ENCODE measurements at places on chromosomes 4 and X. TPM values are rescaled to one million over a fixed set of nuclear protein-coding genes. Genes with fewer than 3 reads are reported as not detected.
A peak's percentile ranks its signal among the peaks of the same experiment; 100 is the strongest.

The NEUROG2 gene
- not detected for total RNA-seq

The GAGE12J gene
- not detected for total RNA-seq

The GASK1B gene
- not detected for total RNA-seq

The AMMECR1 gene
- 32.5 TPM for total RNA-seq

The RTL5 gene
- 0.94 TPM for total RNA-seq

The ZCCHC18 gene
- total RNA-seq = 4.4 TPM

The TCEAL7 gene
- total RNA-seq = 16.5 TPM

The MORC4 gene
- total RNA-seq = 1.7 TPM

The FLNA gene
- 1,228 TPM for total RNA-seq

DNA sequence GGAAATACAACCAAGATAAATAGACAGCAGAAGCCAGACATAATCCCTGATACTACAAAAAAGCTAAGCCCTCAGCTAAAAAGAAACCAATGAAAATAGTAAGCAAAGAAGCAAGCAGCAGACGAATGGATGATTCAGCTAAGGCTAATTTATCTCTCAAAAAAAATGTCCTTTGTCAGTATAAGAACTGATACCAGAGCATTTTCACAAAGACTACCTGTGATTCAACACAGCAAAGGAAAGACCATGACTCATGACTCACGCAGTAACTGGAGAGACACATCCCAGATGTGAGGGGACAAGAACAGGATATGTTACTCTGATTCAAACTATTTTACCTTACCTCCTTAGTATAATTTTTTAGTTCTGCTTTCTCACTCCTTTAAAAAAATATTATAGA is 22.7 kb upstream of the TMPRSS11F start:
- no peak for DNase-seq
- no peak overlapping the region for H3K27ac ChIP-seq
- no peak overlapping the region for H3K4me3 ChIP-seq
- H3K36me3 ChIP-seq = no peaks in the 10 kb centered on the region
- peaks cover 3% of the 10 kb centered on the region for H3K4me1 ChIP-seq

GRCh38 chr4:870951-871350 is 45.0 kb upstream of the CPLX1 start:
- H3K4me1 ChIP-seq = no peaks in the 10 kb centered on the region
- DNase-seq = no peak
- H3K27ac ChIP-seq = no peak overlapping the region
- no peak overlapping the region for H3K4me3 ChIP-seq
- no peaks in the 10 kb centered on the region for H3K27me3 ChIP-seq

DNA sequence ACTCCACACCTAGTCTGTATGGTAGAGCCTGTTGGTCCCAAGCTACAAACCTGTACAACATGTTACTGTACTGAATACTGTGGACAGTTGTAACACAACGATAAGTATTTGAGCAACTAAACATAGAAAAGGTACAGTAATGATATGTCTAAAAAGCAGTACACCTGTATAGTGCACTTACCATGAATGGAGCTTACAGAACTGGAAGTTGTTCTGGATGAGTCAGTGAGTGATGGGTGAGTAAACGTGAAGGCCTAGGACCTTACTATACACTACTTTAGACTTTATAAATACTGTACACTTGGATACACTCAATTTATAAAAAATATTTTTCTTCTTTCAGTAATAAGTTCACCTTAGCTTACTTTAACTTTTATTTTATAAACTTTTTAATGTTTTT is 104.0 kb downstream of the TMA16 start:
- no peaks in the 10 kb centered on the region for H3K4me1 ChIP-seq
- H3K4me3 ChIP-seq = no peak overlapping the region
- H3K36me3 ChIP-seq = no peaks in the 10 kb centered on the region
- no peak overlapping the region for H3K27ac ChIP-seq
- DNase-seq = no peak
- no peaks in the 10 kb centered on the region for H3K27me3 ChIP-seq

- H3K36me3 ChIP-seq = no peaks in the 10 kb centered on the region
- no peak overlapping the region for H3K4me3 ChIP-seq
- H3K27ac ChIP-seq = no peak overlapping the region
- no peaks in the 10 kb centered on the region for H3K27me3 ChIP-seq
- no peaks in the 10 kb centered on the region for H3K4me1 ChIP-seq
Observed at GRCh38 chr4:75255261-75255660, 258.9 kb downstream of the RCHY1 start.

DNA sequence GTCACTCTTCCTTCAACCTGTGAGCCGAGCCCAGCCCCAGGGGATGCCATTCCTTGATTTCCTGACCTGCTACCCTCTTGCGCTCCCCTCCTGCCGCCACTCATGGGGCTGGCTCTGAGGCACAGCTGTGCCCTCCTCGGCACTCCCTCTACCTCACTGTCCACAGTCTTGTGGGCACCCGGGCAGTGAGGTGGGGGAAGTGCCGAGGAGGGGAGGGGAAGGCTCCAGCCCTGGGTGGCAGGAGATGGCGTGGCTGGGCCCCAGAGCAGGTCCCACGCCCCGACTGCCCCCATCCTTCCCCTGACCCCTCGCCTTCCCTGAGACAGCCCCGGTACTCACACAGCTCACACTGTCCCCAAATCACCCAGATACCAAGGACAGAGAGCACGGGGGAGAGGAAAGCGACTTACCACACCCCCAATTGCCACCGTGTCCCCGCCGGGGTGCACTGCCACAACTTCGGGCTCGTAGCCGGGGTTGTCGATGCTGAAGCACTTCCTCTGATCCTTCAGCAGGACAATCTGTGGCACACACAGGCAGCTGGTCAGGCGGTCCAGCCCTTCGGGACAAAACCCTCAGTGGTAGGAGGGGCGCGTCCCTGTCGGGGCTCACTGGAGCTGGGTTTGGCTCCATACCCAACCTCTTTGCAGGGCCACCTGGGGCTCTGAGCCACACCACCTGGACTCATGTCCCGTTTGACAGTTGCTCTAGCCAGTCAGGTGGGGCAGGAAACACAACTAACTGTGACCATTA is 37.9 kb downstream of the WDR1 start:
- H3K4me3 ChIP-seq = no peak overlapping the region
- H3K4me1 ChIP-seq = no peaks in the 10 kb centered on the region
- no peak for DNase-seq
- peaks cover 42% of the 10 kb centered on the region for H3K36me3 ChIP-seq
- no peaks in the 10 kb centered on the region for H3K27me3 ChIP-seq

DNA sequence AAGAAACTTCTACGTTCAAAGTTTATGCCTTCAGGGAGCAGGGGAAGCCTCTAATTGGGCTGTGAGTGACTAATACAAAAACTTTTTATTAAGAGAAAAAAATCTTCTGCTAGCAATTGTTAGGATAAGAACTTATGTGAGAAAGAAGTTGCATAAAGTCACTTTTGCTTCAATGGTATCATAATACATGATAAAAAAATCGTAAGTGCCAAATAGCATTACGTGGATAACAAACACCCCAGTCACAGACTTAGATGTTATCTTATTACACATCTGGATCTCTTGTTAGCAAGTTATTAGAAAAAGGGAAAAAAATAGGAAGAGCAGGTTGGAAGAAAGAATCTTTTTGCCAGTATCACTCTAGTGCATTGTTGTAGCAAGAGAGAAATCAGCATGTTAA is 4.2 kb upstream of the NDST4 start:
- DNase-seq = no peak
- H3K36me3 ChIP-seq = no peaks in the 10 kb centered on the region
- no peak overlapping the region for H3K4me3 ChIP-seq
- peaks cover 18% of the 10 kb centered on the region for H3K4me1 ChIP-seq

DNA sequence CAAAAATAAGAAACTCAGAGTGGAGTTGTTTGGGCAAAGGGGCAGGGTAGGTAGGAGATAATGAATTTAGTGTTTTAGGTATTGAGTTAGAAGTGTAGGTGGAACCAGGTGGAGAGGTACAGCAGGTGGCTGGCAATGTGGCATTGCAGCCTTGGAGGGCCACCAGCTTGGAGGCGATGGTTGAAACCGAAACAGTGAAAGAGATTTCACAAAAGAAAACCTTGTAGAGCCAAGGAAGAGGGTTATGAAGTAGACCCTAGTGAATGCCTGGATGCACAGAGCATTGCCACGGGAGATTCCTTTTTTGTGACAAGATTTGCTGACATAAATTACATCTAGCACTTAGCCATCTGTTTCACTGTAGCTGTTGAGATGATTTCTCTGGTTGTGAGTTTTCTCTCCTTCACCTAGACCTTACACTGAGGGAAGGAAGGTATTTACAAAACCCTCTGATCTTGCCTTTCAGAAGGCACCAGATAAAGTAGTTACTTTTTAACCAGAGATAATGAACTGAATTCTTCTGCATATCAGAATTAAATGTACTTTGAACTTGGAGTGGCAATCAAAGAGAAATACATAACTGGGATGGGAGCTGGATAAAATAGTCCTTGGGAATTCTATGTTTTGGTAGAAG is 104.1 kb upstream of the CASK start:
- no peak for DNase-seq
- no peaks in the 10 kb centered on the region for H3K4me1 ChIP-seq
- H3K27ac ChIP-seq = no peak overlapping the region
- H3K27me3 ChIP-seq = no peaks in the 10 kb centered on the region
- no peaks in the 10 kb centered on the region for H3K36me3 ChIP-seq

DNA sequence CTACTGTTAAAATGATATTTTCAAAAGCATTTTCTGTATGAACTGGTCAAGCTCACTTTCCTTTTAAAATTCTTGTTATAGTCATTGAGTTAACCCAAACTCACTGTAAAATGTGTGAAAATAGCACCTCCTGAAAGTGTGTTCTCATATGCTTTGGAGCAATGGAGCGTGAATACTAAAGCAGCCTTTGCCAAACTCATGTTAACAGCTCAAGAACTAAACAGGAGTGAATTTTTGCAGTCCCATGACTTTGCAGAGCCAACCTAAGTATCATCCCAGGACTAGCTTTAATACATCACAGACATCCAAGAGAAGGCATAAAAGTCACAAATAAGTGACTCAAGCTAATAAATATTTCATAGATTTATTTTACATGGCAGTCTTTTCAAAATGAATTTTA is 2.3 kb downstream of the AMMECR1 start:
- no peaks in the 10 kb centered on the region for H3K36me3 ChIP-seq
- peak overlapping the region; percentile 76 for H3K4me3 ChIP-seq
- no peaks in the 10 kb centered on the region for H3K27me3 ChIP-seq
- no peak overlapping the region for H3K27ac ChIP-seq

GRCh38 chr4:104677116-104677515 is 182.4 kb upstream of the CXXC4 start:
- DNase-seq = peak; percentile 1
- H3K27ac ChIP-seq = no peak overlapping the region
- no peaks in the 10 kb centered on the region for H3K27me3 ChIP-seq

DNA sequence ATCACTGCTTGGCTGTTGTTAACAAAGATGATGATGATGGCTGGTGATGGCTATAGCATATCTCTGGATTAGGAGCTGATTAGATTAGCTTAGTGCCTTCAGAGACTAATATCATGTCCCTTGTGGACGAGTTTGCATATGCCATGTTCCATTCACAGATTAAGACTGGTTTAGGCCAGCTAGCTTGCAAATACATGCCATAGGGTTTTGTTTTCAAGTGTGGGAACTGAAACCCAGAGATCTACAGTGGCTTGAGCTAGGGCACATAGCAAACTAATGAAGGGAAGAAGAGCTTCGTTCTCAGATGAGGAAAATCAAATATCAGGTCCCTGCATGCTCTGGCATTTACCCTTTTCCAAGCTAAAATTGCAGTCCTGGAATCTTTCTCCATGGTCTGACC is 492.3 kb downstream of the MAGEE1 start:
- no peak for DNase-seq
- no peaks in the 10 kb centered on the region for H3K4me1 ChIP-seq
- H3K27me3 ChIP-seq = no peaks in the 10 kb centered on the region
- no peak overlapping the region for H3K27ac ChIP-seq
- no peaks in the 10 kb centered on the region for H3K36me3 ChIP-seq

- H3K27me3 ChIP-seq = no peaks in the 10 kb centered on the region
- DNase-seq = peak; percentile 37
- H3K36me3 ChIP-seq = no peaks in the 10 kb centered on the region
- H3K27ac ChIP-seq = no peak overlapping the region
- no peak overlapping the region for H3K4me3 ChIP-seq
- no peaks in the 10 kb centered on the region for H3K4me1 ChIP-seq
Observed at GRCh38 chrX:7941390-7942042, 14.3 kb upstream of the PNPLA4 start.

DNA sequence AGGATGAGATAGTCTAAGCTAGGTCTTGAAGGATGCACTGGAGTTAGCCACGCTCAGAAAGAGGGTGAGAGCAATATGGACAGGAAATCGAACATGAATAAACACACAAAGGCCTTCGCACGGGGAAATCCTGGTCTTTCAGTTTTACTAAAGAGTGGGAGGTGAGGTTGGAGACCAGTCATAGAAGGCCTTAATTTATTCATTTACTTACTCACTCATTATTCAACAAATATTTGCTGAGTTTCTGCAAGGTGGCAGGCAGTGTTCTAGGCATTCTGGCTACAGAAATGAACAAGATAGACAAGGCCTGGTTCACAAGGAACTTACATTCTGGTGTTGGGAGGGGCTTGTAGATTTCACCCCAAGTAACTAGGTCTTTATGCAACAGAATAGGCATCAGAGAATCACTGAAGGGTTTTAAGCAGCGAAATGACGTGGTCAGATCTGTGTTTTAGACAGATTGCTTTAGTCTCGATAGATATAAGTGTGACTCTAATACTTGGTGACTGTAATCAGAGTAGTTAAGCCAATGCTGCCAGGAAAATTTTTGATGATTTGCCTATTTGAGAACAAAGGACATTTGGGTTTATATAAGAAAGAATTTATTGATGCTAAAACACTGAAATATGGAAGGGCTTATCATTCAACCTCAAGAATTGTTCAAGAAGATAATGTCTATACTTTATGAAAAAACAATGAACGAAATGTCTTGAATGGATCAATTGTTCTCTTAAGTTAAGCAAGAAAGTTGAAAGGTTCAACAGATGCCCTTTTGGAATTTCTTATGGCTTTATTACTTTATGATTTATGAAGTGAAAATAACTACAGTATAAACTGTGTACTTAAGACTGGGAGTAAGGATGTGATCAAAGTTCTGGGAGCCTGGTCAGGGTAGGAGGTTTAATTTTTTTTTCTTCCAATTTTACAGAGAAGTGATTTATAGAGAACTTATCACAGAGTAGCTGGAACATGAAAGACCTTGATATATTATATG is 184.4 kb upstream of the CASK start:
- H3K4me1 ChIP-seq = no peaks in the 10 kb centered on the region
- H3K27me3 ChIP-seq = no peaks in the 10 kb centered on the region
- H3K4me3 ChIP-seq = no peak overlapping the region
- H3K36me3 ChIP-seq = no peaks in the 10 kb centered on the region
- H3K27ac ChIP-seq = no peak overlapping the region
- no peak for DNase-seq
